ENCODE measurements at places on chromosomes 7 and 10. TPM values are rescaled to one million over a fixed set of nuclear protein-coding genes. Genes with fewer than 3 reads are reported as not detected.

Gene SORBS1
- 427 TPM for total RNA-seq

Gene SLC16A12
- 43.5 TPM for total RNA-seq

Gene PNLIP
- 2.1 TPM for total RNA-seq

GRCh38 chr7:2023877-2024566 is 208.7 kb downstream of the MAD1L1 start:
- H3K27ac ChIP-seq: no peak overlapping the region
- no peaks in the 10 kb centered on the region for H3K36me3 ChIP-seq
- no peaks in the 10 kb centered on the region for H3K27me3 ChIP-seq
- no peak for DNase-seq
- peaks cover 6% of the 10 kb centered on the region for H3K4me1 ChIP-seq
- H3K4me3 ChIP-seq: no peak overlapping the region

DNA sequence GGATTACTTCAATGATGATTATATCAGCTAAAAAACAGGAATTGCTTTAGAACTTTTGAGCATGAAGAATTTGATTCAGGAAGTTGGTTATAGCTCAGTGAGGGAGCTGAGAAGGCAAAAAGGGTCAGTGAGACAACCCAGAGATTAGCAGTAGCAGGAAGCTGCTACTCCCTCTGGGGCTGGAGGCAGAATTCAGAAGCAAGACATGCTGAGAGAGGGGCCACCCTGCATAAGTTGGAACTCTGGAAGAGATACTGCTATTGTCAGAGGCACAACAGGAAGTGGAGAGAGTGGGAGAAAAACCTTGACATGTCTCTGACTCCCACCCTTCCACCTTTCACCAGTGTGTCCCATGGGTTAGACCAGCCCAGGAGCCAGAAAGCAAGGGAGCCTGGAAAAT is 488.7 kb downstream of the ADRA2A start:
- H3K36me3 ChIP-seq: no peaks in the 10 kb centered on the region
- H3K4me1 ChIP-seq: no peaks in the 10 kb centered on the region
- no peak overlapping the region for H3K27ac ChIP-seq
- H3K4me3 ChIP-seq: no peak overlapping the region
- no peaks in the 10 kb centered on the region for H3K27me3 ChIP-seq

GRCh38 chr10:132815168-132815857 is 29.4 kb upstream of the NKX6-2 start:
- H3K4me3 ChIP-seq: no peak overlapping the region
- H3K4me1 ChIP-seq: no peaks in the 10 kb centered on the region
- H3K27me3 ChIP-seq: peaks cover 31% of the 10 kb centered on the region
- no peak overlapping the region for H3K27ac ChIP-seq

GRCh38 chr7:117124591-117125220 is 171.4 kb downstream of the ST7 start:
- no peaks in the 10 kb centered on the region for H3K27me3 ChIP-seq
- peaks cover 12% of the 10 kb centered on the region for H3K4me1 ChIP-seq
- no peak overlapping the region for H3K27ac ChIP-seq
- no peak overlapping the region for H3K4me3 ChIP-seq

All from tibial nerve (tissue), 4 donors.